ENCODE measurements at places on chromosomes 13 and 19.

GRCh38 chr19:38841787-38842438 lies 7.9 kb downstream of the HNRNPL start:
- DNase-seq: no peak

DNA sequence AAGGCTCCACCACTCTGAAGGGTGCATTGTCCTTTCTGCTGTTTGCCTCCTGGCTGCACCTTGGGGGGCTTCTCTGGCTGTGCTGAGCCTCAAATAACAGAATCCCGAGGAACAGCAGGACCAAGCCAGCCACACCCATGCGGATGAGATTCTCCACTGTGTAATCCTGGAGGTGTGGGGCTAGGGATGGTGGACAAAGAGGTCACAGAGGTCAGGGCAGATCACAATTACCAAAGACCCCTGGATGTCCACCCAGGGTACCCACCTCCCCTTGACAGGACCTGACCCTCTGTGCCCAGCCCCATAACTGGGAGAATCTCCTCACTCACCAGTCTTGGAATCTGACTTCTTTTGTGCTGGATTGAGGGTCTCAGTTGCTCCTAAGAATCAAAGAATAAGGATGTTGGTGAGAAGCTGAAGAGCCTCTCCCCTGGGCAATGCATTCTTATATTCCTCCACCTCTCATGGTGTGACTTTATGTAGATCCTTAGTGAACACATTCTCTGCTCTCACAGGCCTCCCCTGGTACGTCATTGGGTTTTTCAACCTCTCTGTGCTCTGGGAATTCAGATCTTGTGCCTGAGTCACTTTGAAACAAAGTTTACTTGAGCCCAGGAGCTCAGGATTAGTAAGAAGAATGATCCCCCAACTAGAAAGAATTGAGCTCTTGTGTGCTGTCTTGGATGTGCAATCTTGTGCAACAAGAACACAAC lies 5.2 kb downstream of the LILRA4 start:
- no peak for DNase-seq

GRCh38 chr19:34135821-34136611 lies 36.3 kb upstream of the LSM14A start:
- DNase-seq: no peak

- no peak for DNase-seq
These were observed 5.5 kb downstream of the ZBTB7A start for GRCh38 chr19:4061178-4061682.

- no peak for DNase-seq
These were observed 6.3 kb downstream of the GPR18 start for GRCh38 chr13:99251921-99252320.

DNA sequence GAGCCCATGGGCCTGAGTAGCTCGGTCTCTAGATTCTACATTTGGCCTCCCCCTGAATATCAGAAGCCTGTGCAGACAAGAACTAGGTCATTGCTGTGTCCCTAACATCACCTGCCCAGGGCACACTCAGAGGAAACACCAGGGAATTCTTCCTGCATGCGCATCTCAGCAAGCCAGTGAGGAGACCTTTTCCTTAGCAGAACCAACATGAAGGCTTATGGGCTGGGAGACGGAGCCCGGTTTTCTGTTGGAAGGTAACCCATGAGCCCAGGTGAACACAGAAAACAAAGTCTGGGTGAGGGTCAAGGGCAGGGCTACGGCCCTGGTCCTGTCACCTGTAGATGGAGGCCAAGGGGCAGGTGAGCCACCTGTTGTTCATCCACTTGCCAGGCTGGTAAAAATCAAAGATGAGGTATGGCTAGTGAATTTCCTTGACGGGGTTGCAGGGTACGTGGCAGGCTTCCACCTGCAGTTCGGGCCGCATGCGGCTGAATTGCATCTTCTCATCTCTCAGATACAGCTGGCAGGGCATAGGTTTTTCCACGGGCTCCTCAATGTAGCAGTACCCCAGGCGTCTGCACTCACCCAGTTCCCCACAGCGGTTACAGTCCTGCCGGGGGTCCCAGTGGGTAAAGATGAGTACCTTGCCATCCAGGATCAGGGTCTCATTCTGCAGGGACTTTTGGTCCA lies 3.6 kb upstream of the FAM187B start:
- DNase-seq: no peak

- DNase-seq: no peak
These were observed 13.3 kb upstream of the ACP7 start for GRCh38 chr19:39070888-39071287.

GRCh38 chr13:20125129-20125782 lies 35.6 kb downstream of the GJA3 start:
- DNase-seq: no peak

GRCh38 chr13:70080012-70080411 lies 27.6 kb upstream of the ATXN8OS start:
- DNase-seq: no peak

GRCh38 chr19:1534972-1535371 lies 11.1 kb downstream of the PLK5 start:
- no peak for DNase-seq

GRCh38 chr13:89899302-89900103 lies 1448.0 kb upstream of the MIR17HG start:
- DNase-seq: no peak

- DNase-seq: no peak
These were observed 20.5 kb downstream of the SLC15A1 start for GRCh38 chr13:98731925-98732324.

GRCh38 chr13:40613914-40614313 lies 52.5 kb downstream of the FOXO1 start:
- no peak for DNase-seq

- DNase-seq: no peak
These were observed 1417.3 kb downstream of the OLFM4 start for GRCh38 chr13:54445865-54446264.

GRCh38 chr19:9836021-9836420 lies 903 bp downstream of the PIN1 start:
- DNase-seq: no peak

DNA sequence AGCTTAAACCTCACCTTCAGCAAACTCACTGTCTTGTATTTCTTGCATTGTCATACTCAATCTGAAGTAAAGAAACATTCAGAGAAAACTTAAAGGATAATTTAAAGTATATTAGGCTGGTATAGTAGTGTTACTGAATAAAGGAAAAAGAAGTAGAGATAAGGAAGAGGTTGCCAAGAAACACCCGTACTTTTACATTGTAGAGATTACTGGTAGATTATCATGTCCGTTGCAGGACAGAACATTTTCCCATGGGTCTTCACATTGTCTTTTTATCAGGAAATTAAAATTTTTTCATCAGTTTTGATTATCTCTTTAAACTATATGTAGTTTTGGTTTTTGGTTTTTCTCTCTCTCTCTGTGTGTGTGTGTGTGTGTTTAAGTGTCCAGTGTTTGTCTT lies 19.9 kb upstream of the GPR183 start:
- no peak for DNase-seq

DNA sequence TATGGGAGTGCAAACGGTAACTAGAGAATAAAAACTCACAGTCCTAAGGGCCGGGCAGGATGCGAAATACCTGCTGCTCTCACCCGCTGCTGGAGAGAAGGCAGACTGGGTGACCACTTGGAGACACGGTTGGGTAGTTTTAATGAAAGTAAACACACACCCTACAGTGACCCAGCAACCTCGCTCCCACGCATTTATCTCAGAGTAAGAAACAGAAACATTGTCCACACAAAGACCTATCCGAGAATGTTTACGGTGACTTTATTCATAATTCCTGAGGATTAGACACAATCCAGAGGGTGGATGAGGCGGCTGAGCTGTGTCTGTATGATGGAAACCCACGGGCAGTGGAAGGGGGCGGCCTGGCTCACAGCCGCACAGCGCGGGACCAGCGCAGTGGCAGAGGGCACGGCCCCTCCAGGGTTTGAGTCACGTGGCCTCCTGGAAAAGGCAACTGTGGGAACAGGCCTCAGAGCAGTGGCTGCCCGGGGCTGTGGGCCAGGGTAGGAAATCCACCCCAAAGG lies 73.5 kb upstream of the C13orf46 start:
- DNase-seq: no peak

DNA sequence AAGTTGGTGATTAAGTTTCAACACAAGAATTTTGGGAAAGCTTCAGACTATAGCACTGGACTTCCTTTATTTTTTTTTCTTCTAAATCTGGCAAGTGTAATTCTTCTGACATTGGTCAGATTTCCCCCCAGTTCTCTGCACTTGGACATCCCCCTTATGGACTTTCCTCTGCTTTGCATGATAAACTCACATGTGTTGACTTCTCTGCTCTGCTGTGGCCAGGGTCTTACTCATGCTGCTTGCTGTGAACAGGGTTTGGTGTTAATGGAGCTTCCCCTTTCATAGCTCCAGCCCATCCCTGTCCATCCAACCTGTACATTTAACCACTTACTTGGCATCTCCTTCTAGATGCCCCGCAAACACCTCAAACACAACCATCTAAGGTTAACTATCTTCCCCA lies 70.5 kb upstream of the SPATA13 start:
- no peak for DNase-seq

GRCh38 chr19:400976-401865 lies 7.7 kb downstream of the C2CD4C start:
- DNase-seq: no peak

DNA sequence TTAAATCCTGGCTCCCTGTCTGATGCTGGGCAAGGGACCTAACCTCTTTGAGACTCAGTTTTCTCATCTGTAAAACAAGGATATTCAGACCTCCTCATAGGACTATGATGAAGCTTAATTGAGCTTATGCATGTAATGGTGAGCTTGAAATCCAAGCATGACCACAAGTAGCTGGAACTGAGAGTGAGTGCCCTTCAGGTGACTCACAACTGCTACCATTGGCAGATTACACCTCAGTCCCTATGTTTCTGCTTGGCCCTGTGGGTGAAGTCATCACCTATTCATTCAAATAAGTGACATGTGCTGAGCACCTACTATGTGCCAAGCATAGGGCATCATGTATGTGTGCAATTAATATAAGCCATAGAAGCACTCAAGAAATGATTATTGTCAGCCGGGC lies 25.7 kb downstream of the NOVA2 start:
- DNase-seq: no peak

DNA sequence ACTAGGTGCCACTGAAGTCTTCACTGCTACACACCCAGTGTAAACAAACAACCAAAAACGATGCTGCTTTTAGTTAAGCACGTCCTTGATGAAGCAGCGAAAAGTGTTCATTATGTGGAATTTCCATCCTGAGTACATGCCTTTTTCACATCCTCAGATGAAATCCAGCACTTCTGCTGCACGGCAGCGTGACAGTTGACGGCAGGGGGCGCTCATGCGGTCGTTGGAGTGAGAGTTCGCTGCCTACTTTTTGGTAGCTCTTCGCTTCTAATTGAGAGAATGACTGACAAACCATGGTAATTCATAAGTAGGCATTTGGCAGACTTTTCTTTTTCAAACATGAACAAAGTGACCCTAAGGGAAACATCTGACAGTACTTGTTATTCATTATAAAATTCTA lies 1124.9 kb downstream of the EFNB2 start:
- peak; percentile 8 for DNase-seq

DNA sequence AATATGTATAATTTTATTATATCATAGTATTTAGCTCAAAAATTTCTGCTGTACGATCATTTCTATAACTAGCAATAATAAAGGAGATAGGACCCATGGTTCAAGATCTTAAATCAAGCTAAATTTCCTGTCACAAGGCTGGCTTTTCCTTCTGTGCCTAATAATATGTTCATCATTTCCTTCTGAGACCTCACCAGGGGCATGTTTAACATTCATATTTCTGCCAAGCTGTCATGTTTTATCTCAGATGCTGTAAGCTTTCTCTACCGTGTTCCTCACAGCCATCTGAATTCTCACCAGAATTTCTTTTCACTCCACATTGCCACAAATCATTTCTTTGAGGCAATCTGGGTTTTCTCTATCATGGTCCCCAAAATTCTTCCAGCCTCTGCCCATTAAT lies 482.3 kb upstream of the SGCG start:
- no peak for DNase-seq

DNA sequence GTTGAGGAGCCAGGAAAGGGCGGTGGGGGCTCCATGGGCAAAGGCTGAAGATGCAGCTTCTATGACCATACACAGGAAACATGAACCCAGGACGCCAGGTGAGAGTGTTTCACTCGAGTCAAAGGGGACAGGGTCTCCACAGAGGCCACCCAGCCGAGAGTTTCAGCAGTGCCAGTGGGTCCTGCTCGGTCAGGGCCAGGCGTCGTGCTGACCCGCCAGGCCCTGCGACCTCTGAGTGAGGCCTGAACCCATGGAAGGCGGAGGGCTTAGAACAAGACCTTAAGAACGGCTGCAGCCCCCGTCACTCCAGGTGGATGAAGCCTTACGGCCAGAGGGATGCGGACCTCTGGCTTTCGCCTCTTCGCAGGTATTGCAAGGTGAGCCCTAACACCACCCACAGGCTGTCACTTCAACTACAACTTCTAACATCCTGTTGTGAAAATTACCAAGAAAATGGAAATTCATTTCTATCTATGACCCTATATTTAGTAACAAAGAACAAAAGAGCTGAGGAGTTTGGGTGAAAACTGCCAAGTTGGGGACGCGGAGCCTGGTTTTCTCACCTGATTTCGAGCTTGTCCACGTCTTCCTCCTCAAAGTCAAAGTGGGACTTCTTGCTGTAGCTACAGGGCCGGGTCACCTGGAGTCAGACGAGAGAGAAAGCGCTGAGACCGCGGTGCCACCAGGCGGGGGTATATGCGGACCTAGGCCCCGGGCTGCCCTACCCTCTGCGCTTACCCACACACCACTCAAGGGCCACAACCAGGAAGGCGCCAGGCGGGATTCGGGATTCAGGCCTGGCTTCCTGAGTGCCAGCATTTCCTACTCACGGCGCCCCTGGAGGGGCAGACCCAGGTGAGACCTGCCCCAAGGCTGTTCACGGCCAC lies 50.1 kb upstream of the C13orf46 start:
- DNase-seq: no peak

DNA sequence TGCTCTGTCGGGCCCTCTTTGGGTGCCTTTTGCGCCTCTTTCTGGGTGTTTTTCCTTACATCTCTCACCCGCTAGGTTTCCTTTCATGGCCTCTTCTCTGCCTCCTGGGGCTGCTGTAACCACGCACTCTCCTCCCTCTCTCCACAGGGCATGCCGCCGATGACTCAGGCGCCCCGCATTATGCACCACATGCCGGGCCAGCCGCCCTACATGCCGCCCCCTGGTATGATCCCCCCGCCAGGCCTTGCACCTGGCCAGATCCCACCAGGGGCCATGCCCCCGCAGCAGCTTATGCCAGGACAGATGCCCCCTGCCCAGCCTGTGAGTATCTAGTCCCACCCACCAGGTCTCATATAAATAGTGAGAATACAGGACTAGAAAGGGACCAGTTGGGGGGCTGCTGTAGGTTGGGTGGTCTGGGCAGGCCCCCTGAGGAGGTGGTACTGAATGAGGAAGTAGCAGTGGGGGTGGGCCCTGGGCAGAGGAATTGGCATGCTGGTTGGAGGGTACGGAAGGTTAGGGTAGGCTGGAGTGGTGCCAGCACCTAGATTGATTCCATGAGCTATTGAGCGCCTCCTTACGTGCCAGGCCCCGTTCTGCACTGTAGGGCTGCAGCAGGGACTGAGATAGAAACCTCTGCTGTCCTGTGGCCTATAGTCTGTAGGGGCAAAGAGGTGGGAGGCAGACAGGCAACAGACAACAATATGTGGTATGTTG lies 11.9 kb downstream of the SNRPA start:
- DNase-seq: no peak
